ENCODE measurements at places on chromosomes 11 and 22. TPM values are rescaled to one million over a fixed set of nuclear protein-coding genes. Genes with fewer than 3 reads are reported as not detected.
A peak's percentile ranks its signal among the peaks of the same experiment; 100 is the strongest.

DNA sequence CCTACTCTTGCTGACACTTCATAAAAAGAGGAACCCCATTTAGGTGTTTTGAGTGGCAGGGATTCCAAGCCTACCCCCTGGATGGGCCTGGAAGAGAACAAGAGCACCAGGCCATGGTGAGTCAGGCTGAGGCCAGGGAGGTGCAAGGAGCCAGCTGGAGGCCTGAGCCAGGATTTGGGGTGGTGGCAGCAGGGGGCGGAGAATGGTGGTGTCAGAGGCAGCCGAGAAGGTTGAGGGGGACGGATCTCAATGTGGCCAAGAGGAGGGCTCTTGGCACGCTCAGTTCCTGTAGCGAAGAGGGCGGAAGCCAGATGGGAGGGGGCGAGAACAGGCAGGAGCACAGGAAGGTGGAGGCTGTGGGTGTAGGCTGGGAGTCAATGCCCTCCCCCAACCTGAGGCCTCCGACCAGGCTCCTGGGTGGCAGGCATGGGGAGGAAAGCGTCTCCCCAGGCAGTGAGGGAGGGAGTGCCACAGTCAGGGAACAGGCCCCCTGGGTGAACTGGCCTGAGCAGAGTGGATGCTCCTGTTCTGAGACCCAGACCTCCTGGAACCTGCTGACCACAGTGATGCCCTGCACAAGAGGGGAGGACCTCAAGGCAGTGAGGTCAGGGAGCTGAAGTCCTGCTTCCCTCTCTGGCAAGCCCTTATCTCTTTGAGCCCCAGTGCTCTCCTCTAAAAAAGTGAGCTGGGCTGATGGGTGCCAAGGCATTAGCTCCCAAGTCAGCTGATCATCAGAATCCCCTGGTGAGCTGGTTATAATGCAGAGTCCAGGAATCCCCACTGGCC lies 13.9 kb downstream of the RTN4RL2 start:
- H3K36me3 ChIP-seq: no peaks in the 10 kb centered on the region
- peaks cover 12% of the 10 kb centered on the region for H3K4me1 ChIP-seq
- H3K27ac ChIP-seq: no peak overlapping the region
- no peak for DNase-seq

DNA sequence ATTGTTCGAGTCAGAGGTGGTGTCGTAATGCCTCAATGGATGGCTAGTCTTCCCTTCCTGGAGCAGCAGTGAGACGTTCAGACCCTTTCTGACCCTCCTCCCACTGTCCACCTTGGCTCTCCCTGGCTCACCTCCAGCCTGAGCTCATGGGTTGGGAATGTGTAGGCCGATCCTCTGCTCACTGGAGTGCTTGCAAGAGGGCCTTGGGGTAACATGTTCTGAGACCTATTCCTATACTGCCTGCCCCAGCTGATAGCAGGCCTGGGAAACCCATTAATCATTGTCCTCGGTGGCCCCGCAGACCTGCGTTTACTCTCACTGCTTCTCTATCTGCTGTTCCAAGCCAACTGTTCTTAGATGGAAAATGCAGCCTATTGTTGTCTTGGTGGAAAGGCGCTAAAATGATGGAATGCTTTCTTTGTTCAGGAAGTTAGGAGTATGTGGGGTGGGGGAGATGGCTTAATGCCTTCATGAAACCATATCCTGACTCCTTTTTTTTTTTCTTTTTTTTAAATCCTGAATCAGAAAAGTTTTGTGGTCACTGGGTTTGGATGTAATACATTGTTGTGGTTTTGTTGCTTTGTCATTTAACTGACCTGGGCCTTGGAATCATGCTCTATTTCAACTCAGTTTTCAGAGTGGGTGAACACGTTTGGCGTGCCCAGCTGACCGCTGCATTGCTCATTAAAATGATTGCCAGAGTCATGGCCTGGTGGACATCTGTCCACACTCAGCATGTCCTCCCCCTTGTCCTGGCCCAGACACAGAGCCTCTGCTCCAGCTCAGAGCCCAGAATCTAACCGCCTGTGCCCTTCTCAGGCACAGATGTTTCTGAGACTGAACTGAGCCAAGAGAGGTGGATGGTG lies 72.5 kb downstream of the MICAL2 start:
- H3K27me3 ChIP-seq: no peaks in the 10 kb centered on the region
- H3K36me3 ChIP-seq: no peaks in the 10 kb centered on the region
- H3K4me1 ChIP-seq: peaks cover 68% of the 10 kb centered on the region
- DNase-seq: peak; percentile 89
- H3K4me3 ChIP-seq: 0 out of 2 replicates have a peak overlapping the region, but pooled peaks have one; percentile 24

DNA sequence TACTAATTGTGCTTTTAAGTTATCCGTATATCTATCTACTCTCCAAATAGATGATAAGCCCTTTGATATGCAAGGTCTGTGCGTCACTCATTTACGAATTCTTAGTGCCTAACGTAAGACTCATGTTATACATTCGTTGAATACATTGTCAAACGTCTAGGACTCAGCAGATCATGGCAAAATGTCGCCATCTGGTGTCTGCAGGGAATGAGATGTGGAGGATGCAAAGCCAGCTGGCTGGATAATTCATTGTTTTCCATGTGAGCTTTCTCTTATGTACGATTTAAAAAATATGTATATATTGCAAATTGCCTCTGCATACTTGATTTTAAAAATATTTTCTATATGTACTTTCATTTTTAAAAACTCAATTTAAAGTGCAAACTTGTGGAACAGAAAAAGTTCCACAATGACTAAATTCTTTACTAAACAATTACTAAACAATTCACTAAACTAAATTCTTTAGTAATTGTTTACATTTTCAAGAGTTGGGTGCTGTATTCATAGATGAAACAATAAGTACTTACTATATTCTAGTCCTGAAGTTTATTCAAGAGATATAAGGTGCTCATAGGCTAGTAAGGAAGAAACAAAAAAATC lies 33.8 kb downstream of the ZNF202 start:
- H3K27ac ChIP-seq: no peak overlapping the region
- H3K4me1 ChIP-seq: no peaks in the 10 kb centered on the region
- DNase-seq: peak; percentile 54
- peaks cover 18% of the 10 kb centered on the region for H3K27me3 ChIP-seq
- H3K4me3 ChIP-seq: no peak overlapping the region
- no peaks in the 10 kb centered on the region for H3K36me3 ChIP-seq

DNA sequence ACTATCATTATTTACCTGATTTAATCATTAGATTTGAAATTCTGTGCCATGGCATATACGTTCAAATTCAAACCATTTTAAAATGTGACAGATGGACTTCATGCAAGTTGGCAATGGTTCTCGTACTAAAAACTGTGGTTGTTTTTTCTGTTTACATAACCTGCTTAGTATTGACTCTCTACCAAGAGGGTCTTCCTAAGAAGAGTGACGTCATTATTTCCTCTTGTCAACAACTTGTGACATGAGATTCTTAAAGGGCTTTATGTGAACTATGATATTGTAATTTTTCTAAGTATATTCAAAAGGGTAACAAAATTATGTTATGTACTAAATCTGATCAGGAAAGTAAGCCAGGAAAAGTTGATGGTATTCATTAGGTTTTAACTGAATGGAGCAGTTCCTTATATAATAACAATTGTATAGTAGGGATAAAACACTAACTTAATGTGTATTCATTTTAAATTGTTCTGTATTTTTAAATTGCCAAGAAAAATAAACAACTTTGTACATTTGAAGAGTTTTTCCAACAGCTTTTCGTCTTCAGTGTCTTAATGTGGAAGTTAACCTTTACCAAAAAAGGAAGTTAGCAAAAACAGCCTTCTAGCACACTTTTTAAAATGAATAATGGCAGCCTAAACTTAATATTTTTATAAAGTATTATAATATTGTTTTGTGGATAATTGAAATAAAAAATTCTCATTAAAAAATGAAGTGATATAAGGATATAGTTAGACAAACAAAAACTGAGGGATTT lies 87.0 kb downstream of the GRK3 start:
- DNase-seq: no peak
- no peaks in the 10 kb centered on the region for H3K36me3 ChIP-seq
- H3K27ac ChIP-seq: no peak overlapping the region

DNA sequence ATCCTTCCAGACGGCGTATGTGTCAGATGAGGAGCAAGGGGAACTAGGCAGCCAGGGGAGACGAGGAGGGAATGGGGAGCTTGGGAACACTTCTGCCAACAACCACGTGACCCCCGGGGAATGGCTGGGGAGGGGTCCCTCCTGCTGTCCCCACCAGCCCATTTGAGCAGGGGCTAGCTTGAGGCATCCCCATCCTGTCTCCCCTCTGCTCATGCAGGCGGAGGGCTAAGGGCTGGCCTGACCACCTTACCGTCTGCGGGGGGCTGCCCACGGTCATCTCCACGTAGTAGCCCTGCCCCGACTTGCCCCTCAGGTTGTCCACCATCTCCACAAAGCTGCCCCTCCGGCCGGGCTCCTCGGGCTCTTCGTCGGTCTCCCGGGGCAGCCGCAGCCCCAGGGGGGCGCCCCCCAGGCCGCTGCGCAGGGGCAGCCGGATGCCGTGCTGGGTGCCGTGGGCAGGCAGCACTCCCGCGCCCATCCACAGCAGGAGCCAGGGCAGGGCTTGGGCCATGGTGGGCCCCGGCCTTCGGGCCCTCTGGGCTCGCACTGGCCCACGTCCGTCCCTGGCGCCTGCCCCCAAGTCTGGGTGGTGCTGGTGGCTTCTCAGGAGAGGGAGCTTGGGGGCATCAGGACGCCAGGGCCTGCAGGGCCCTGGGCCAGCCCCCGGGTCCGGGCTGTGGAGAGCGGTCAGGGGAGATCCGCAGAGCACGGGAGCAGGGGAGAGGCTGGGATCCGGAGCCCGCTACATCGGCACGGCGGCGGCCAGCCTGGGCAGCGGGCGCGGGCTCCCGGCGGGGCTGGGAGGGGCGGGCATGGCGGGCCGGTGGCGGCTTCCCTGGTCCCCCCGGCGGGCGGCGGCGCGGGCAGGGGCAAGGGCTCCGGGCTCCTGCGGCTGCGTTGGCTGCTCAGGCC lies 515 bp downstream of the BACE1 start:
- H3K27ac ChIP-seq: no peak overlapping the region
- H3K4me1 ChIP-seq: 0 out of 2 replicates have a peak, but pooled peaks cover 18% of the 10 kb centered on the region
- peak overlapping the region; percentile 62 for H3K4me3 ChIP-seq
- DNase-seq: no peak
- no peaks in the 10 kb centered on the region for H3K36me3 ChIP-seq

CCDC89 gene
- total RNA-seq: 0.28 TPM

CDC42BPG gene
- total RNA-seq: 33.8 TPM

TXN2 gene
- total RNA-seq: 95.1 TPM

TRIM51 gene
- not detected for total RNA-seq

MRGPRX4 gene
- total RNA-seq: not detected
